ENCODE measurements at places on chromosomes 4 and X. TPM values are rescaled to one million over a fixed set of nuclear protein-coding genes. Genes with fewer than 3 reads are reported as not detected.

DNA sequence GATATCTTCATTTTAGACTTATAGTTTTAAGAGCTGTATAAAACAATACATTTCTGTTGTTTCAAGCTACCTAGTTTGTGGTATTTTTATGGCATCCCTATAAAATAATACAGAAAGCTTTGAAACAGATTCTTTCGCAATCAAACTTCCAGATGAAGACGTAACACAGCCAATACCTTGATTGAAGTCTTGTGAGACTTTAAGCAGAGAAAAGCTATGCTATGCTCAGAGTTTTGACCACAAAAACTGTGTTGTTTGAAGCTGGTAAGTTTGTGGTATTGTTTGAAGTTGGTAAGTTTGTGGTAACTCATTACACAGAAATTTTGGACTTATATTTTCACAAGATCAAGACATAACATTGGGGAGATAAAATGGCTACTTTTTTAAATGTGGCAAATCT lies 201.8 kb upstream of the UGT8 start:
- no peak for DNase-seq

DNA sequence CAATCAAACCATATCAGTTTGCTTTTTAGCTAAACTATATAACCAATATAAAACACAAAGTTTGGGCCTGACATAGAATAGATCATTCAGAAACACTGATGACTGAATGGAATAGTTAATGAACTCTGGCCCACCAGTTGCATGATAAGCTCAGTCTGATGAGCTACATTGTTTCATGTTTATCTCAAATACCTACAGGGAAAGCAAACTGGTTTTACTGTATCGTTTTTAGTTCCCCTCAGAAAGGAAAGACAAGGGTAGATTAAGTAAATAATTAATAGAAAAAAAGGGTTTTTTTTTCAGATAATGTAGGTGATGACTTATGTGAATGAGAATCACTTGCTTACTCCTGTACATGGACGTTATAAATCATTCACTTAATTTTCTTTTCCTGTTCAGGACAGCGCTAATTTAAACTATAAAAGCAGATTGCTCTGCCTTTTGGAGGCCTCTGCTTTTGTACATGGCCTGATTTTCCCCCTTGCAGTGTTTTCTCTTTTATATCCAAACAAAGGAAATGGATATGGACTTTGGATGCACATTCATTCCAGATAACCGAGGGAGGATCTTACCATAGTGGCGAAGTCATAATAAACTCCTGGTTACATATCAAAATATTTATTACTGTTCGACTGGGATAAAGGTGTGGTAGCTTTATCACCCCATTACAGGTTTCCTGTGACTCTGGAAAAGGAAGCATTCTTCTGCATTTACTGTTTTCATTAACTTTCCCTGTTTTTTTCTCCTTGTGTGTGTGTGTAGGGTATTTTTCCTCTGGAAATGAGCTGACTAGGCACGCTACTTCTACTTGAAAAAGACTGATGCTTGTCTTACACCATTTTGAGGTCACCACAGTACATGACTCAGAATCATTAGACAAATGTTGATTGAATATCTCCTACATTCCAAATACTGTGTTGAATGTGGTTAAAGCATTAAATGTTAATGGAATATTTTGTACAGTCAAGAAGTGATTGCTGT lies 373.1 kb upstream of the HS3ST1 start:
- no peak for DNase-seq

DNA sequence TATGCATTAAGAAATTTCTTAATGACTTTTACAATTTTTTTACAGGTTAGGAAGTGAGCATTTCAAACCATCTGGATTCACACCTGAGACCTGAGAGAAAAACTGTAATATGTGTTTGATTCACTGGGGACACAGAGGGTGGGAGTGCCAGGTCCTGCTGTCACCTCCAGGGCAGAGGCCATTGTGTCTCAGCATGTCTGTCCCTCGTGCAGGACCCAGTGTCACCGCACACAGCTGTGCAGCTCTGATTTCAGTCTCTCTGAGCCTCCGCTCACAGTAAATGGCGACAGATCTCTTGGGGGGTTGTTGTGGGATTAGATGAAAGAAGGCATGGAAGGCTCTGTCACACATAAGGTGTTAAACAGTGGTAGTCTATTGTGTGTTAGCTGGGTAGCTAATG lies 23.0 kb upstream of the CLDN24 start:
- no peak for DNase-seq

- no peak for DNase-seq
Measured at GRCh38 chr4:143380629-143381028, 44.0 kb downstream of the GAB1 start.

DNA sequence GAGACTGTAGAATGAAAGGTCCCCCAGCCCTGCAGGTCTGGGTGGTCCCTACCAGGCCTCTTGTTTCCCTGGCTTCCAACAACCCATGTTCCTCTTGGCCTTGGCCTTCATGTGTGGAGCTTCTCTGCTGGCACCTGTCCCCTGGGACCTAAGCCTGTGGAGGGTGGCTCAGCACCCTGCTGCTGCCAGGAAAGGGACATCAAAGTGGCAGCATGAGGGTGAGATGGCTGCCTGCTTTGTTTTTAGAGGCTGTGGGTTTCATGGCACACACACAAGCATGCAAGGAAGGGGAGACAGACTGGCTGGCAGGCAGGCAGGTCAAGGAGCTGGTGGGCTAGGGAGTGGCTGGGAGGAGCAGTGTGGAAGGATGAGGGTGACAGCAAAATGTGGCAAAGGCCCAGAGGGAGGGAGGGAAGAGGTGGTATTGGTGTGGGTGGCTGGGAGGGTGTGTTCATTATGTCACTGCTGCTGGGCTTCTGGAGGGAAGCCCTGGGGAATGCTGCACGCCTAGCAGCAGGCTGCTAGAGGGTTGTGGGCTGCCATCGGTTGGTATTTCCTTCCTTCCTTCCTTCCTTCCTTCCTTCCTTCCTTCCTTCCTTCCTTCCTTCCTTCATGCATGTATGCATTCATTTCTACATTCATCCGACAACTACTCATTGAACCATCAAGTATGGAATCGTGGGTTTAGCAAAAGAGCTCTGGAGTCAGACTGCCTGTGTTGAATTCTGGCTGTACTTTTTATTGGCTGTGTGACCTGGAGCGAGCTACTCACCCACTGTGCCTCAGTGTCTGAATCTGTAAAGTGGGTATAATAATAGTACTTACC lies 128.7 kb upstream of the PJA1 start:
- DNase-seq: no peak

Gene CSN1S1
- total RNA-seq: not detected

Gene FOXO4
- 42.3 TPM for total RNA-seq

GRCh38 chr4:57194068-57194611 lies 84.0 kb upstream of the IGFBP7 start:
- no peak for DNase-seq

- DNase-seq: no peak
Measured at GRCh38 chr4:7781366-7781765, 158.3 kb downstream of the AFAP1 start.

Gene PRSS12
- total RNA-seq: 39.4 TPM

GRCh38 chr4:119197772-119198212 lies 14.7 kb upstream of the USP53 start:
- no peak for DNase-seq

Gene CXCL11
- total RNA-seq: not detected

Gene ZNF182
- 5.0 TPM for total RNA-seq

GRCh38 chr4:37549041-37549440 lies 137.1 kb downstream of the RELL1 start:
- no peak for DNase-seq

DNA sequence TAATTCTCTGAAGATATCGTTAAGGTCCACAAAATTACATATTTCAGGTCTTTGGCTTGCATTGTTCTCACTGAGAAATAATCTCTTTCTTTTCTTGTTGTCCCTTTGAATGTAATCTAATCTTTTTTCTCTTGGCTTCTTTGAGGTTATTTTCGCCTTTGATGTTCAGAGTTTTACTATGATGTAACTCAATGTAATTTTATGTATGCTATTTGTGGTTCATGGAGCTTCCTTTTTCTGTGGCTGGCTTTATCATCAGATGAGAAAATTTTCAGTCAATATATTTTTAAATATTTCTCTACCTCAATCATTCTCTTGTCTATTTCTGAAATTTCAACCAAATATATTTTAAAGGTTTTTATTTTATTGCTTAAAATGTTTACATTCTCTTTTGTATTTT lies 672.2 kb downstream of the TRAM1L1 start:
- no peak for DNase-seq

DNA sequence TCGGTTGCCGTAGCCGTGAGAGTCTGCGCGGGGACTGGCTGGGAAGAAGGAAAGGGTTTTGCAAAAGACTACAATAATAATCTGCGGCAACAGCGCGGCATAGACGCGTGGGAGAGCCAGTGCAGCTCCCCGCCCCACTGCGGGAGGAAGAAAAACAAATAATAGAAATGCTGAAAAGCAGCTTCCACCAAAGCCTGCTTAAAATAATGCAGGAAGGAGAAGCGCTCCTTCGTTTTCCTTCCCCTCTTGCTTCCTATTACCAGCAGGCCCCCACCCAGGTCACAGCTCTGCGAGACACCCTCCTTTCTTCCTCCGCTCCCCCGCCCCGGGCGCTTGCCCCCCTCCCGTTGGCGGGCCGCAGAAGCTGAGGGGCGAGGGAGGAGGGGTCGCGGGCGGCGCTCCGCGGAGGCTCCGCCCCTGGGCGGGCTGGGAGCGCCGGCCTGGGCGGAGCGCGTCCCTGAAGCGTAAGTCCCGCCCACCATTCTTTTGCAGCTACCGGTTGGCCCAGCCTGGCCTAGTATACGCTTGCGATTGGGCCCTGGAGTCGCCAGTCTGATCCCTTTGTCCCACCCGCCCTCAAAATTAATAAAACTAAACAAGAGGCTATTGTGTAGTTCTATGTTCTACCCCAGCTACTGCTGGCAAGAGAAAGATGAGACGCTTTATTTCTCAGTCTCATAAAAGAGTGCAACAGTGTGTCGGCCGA lies 636 bp upstream of the AMOT start:
- peak; percentile 90 for DNase-seq

Gene SPANXD
- not detected for total RNA-seq

Gene LRIT3
- total RNA-seq: 0.23 TPM

DNA sequence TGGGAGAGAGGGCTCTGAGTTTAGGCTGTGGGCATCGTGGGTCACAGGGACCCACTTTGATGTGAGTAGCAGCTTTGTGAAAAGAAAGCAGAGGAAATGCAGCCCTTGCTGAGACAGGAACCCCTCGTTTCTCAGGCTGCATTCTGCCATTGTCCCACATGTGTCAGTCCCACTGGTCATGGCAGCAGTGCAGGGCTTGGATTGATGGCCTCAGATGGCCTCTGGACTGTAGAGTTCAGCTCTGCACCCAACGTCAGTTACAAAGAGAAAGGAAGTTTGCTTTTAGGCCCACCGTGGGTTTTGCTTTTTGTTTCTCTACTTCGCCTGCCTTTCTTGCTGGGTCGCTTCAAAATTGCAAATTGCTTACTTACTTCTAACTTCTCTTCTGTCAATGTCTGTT lies 248.3 kb upstream of the KLF3 start:
- no peak for DNase-seq

Gene TCEAL7
- 8.1 TPM for total RNA-seq

DNA sequence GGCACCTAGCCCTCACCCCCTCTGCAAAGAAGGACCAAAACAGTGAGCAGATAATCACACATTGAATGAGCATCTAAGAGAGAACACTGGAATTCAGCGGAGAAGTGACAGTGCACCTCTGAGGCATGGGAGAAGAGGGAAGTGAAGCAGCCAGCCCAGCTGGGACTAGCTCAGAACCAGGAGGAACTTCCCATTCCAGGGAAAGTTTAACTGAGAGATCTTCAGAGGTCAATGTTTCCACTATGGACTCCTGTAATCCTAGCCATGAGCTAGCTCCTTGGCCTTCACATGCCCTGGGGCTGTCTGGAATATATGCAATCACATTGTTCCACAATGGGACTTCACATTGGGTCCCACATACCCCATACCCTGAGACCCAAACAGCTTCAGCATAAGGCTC lies 24.4 kb downstream of the TLR6 start:
- no peak for DNase-seq
